NCI-H2107 (cell line): ENCODE measurements at places on chromosomes 4 and X.

DNA sequence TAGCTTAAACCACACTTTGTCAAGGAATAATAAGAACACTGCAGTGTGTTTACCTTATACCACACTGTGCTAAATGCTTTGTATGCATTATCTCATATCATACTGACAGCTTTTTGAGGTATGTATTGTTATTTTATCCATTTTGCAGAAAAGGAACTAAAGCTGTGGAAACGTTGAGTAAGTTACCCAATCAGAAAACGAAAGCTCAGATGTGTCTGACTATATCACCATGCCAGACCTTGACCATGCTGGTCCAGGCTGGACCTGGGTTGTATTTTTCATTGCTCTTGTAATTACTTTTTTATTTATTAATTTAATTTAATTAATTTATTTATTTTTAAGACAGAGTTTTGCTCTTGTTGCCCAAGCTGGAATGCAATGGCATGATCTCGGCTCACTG is 2.1 kb downstream of the HSD17B11 start:
- no peak for DNase-seq

DNA sequence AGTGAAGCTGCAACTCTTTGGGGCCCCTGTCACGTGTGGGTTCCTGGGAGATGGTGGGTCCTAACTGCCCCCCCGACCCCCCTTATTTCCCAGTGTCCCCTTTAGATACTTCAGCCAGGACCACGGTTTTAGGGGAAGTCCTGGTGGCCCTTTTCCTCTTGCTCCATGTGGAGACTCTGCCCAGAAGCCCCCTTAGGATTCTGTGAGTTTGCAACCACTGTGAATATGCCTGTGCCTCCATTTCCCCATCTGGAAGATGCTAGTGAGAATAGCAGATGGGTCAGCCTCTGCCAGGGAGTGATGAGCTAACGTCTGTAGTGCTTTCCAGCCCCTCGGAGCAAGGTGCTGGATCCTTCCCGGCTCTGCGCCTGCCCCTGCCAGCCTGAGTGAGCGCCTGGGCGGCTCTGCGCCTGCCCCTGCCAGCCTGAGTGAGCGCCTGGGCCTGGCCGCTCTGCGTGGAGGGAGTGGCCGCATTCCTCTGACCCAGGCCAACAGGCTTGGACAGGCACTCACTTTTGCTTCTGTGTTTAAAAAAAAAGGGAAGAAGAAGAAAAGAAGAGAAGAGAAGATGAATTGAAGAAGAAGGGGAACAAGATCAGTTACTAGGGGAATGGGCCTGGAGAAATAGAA is 6.7 kb upstream of the CITED1 start:
- DNase-seq = no peak

DNA sequence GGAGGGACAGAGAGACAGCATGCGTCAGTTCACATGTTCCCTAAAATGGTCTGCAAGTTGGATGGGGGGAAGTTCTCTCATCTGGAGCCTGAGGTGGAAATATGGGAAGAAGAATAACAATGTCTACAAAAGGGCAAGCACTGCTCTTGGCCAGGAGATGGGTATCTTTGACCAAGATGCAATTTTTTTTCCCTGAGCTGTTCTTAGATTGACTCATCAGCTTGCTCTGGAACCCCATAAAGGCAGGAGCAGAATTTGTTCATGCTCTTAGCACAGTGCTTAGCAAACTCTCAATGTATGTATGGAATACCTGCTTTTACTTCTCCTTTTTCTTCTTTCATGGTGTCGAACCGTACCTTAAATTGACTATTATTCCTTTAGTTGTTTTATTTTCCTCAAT is 90.5 kb upstream of the ZNF827 start:
- DNase-seq = no peak

GRCh38 chr4:18397681-18398390 is 376.3 kb upstream of the LCORL start:
- DNase-seq = no peak

GRCh38 chr4:66465111-66465510 is 794.8 kb upstream of the EPHA5 start:
- DNase-seq = no peak

DNA sequence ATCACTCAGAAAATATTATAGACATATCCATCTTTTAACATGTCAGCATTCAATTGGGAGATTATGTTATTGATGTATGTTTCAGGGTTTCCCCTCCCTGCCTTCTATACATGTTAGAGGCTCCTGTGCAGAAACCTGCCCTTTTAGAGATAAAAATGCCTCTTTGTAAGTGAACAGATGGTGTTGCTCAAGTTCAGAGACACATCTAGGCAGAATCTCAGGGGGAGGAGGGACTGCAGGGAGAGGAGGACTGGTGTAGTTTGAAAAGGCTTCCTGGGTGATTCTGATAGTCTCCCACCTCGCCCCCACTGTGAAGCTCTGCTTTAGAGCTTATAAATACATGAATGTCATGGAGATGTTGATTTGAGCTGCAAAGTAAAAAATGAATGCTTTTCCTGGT is 12.0 kb upstream of the UNC5C start:
- no peak for DNase-seq

DNA sequence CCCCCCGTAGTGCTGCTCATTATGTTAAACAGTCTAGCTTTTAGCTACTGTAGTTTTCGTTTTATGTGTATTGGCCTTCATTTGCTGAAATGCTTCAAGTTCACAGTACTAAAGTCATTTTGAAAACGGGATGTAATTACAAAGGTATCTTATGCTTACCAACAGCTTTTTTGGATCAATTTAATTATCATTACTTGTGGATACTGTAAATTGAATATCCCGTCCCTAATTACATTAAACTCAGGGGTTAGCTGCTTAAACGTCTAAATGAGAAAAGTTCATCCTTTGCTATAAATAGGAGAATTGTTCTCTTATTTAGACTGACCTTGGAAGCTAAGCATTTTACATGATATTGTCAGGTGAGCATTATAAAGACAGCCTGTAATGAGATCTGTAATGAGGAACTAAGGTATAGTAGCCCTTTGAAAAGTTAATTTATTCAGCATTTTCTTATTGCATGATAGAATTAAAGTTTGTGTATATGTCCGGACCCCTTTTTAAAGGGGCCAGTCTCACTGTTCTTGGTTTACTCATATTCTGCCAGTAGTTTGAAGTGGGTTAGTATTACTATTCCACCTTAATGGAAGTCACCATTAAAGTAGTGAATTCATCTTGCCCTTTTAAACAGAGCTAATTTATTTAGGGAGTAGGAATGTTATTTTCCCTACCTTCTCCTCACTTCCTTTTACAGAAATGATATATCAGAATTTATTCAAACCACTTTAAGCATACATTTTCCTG is 252.6 kb downstream of the TENM3 start:
- no peak for DNase-seq

DNA sequence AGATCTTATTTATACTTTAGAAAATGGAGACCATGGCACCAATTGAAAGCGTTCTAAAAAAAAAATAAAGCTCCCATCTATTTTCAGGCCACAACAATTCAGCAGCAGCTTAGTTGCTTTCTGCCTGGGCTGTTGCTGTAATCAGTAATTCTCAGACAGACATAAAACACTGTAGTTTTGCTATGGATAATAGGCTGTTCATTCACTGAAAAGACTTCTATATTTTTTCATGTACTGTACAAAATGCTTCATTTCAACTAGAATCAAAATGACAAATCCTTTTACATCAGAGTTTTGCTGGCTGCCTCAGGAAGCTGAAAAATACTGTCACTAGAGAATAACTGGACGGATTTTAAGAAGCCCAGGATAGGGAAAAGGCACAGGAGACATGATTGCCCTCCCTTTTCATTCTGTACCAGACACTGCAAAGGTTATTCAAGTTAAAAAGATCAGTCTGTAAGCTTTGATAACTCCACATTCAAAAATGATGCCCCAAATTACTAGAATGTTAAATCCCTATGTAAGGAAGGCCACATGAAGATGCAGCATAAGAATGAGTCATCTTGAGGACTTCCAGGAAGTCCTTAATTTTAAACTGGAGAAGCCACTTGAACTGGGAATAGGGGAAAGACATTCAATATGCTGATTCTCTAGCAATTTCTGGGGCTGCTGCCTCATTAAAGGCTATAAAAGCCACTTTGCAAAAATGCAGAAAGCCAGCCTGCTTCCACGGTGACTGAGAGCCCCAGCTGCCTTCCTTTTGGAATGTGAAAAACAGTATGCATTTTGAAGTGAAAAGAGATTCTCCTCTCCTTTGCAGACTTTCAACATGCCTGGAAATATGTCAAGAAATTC is 403.2 kb upstream of the RASGEF1B start:
- no peak for DNase-seq

DNA sequence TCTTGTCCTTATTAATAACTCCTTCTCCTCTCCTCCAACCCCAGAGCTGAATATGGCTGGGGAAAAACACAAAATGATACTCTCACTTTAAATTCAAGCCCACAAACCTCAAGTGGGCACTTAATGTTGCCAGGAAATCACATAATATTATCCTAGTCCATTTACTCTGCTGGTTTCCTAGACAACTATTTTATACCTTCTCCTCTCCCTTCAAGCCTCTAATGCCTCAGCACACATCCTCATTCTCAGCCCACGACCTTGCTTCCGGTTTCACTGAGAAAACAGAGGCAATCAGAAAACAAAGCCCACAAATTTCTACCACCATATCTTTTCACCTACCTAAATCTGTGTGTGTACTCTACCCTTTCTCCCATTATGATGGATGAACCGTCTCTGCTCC is 12.1 kb upstream of the CLCN5 start:
- DNase-seq = peak; percentile 46

GRCh38 chrX:3621414-3621813 is 92.0 kb downstream of the PRKX start:
- DNase-seq = no peak

DNA sequence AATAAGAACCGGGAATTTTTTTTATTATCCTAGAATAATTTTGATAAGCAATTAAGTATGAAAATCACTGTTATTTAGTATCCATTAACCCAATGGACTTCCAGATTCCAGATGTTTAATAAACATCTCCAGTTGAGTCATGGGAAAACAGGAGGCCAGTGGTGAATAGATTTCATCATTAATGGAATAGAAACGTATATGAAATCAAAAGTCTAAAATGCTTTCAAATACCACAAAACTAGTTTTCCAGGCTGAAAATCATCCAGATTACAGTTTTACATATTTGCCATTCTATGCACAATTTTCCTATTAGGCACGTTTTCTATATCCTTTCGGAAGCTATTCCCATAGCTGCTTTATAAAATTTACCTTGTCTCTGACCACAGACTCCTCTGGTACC is 35.0 kb downstream of the IRF2 start:
- no peak for DNase-seq

GRCh38 chrX:77925764-77926163 is 15.3 kb downstream of the ATP7A start:
- DNase-seq = no peak

GRCh38 chrX:121195719-121196118 is 148.3 kb downstream of the GLUD2 start:
- no peak for DNase-seq

DNA sequence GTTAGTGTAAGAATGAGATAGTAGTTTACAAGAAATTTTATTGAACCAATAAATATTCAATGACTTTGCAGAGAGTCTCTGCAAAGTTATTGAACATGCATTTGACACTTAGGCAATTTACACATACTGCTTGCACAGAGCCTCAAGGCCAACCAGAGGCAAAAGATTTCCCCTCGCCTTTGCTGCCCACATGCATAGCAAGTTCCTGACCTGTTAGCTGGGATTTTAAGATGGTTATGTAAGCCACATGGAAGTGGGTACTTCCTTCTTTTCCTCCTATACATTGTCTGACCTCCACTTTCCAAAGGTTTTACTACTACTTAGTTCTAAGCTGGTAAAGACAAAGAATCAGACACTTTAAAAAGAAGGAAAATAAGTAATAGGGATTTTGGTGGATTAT is 430.1 kb upstream of the FRG1 start:
- no peak for DNase-seq

- DNase-seq = no peak
Measured at GRCh38 chr4:183797445-183798300, 107.4 kb upstream of the STOX2 start.

DNA sequence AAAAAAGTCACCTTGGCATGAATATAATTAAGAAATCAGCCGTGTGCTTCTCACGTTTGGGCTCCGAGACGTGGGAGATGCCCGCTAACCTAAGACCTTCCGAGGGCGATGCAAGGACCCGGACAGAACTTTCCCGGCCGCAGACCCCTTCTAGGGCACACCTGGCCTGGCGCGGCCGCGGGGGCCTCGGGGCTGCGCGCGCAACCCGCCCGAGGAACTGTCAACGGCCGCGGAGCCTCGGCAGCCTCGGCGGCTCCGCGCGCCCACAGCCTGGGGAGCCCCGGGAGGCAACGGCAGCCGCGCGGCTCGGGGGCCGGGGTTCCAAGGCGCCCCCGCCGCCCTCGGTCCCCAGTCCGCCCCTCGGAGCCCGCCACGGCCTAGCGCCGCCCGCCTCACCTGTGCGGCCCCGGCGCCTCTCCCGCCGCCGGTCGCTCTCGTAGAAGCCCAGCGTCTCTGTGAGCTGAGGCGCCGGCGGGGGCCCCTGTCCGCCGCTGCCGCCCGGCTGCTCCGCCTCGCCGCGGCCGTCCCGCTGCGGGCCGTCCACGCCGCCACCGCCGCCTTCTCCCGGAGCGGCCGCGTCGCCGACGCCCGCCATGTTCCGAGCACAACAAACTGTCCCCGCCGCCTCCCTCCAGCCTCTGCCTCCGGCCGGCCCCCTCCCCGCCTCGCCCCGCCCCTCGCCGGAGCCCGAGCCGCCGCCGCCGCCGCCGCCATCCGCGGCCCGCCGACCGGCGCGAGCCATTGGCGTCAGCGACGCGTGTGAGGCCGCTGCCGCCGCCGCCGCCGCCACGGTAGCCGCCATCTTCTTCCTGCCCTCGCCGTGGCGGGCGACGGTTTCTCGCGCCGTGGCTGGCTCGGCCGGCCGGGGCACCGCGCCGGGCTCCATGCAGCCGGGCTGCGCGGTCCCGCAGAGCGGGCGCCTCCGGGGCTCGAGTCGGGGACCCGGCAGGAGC is at the start of gene TAPT1:
Gene TAPT1, minus strand, starts transcription at position 609 of the 953 bp plus-strand sequence. Its CDS starts 14 bp downstream, at position 595.
- DNase-seq = peak; percentile 8

- no peak for DNase-seq
Measured at GRCh38 chrX:19836337-19836736, 51.1 kb downstream of the SH3KBP1 start.

GRCh38 chrX:47690175-47690574 is 31.2 kb upstream of the UXT start:
- DNase-seq = no peak

DNA sequence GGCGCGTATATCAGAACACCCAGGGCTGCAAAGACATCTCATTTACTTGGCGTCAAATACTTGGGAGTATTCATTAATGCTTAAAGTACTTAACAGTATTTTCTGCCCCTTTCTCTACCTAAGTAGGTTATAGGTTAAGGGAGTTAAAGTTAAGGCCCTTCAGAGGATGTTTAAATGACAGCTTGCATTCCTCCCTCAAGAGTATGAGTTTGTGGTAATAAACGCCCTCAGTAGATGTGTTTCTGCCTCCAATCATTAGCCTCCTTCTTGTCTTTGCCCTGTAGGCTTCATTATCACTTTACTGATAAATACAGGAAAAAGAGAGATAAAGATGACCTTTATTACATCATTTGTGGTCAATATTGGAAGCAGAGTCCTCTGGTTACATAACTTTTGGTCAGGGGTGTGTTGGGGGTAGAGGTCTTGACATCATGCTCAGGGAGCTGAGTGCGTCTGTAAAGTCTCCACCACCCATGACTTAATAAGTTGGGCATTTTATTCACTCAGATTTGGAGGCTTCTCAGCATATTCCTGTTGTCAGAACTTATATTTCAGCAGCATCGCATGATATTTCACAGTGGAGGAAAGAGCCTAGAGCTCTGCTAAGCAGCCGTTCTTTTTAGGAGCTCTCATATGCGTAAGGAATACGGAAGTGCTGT is 145.9 kb downstream of the CPE start:
- DNase-seq = no peak

- DNase-seq = no peak
Measured at GRCh38 chr4:109655396-109655795, 47.8 kb downstream of the CASP6 start.

GRCh38 chr4:139453041-139453370 is 915 bp upstream of the RAB33B start:
- peak; percentile 21 for DNase-seq
